Activated CD4-positive, CD25-positive, alpha-beta regulatory T cell treated with anti-CD3 and anti-CD28 coated beads, Interleukin-2, amount 50 U/mL, for 72 hours (primary cell): ENCODE measurements at places on chromosomes 3 and 15.

DNA sequence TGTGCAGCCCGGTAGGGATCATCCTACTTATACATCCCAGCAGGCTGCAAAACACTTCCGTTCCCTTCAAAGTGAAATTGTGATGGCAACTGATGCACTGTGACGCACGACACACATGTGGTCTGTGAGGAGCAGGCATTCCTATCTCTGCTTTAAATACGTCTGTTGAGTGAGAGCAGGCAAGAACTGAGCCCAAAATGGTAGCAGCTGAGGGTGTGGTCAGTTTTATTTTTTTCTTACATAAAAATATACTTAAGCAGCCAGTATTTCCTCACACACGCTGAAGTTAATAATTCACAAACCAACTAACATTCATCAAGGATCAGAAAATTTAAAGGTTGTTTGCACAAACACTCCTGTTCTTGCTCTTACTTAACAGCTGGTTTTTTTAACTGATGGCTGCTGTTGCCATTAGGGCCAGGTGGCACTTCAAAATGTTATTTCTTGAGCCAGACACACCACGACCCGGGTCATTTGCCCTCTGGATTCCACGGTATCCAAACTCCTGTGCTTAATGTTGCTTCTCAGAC, 23.9 kb downstream of the LRIG1 start:
- DNase-seq: no peak

DNA sequence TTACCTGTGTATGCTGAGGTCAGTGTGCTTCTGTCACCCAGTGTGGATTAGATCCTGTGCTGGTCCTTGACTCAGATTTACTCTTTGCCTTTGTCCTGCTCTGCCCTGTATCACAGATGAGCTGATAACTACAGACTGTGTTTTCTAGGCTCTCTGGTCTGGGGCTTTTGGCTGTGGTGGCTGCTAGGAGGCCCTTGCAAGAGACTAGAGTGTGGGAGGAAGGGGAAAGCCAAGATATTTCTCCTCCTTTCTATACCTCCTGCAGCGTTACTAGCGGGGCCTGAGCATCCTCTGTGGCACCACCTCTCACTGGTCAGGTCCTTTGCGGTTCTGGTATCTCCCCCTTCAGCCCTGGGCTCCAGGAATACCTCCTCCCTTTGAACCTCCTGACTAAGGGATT, 282.3 kb upstream of the TBC1D5 start:
- no peak for DNase-seq

- DNase-seq: no peak
Observed at GRCh38 chr3:38031022-38031994, 1.9 kb upstream of the PLCD1 start.

GRCh38 chr3:31882895-31883294, 98.2 kb downstream of the OSBPL10 start:
- DNase-seq: no peak

DNA sequence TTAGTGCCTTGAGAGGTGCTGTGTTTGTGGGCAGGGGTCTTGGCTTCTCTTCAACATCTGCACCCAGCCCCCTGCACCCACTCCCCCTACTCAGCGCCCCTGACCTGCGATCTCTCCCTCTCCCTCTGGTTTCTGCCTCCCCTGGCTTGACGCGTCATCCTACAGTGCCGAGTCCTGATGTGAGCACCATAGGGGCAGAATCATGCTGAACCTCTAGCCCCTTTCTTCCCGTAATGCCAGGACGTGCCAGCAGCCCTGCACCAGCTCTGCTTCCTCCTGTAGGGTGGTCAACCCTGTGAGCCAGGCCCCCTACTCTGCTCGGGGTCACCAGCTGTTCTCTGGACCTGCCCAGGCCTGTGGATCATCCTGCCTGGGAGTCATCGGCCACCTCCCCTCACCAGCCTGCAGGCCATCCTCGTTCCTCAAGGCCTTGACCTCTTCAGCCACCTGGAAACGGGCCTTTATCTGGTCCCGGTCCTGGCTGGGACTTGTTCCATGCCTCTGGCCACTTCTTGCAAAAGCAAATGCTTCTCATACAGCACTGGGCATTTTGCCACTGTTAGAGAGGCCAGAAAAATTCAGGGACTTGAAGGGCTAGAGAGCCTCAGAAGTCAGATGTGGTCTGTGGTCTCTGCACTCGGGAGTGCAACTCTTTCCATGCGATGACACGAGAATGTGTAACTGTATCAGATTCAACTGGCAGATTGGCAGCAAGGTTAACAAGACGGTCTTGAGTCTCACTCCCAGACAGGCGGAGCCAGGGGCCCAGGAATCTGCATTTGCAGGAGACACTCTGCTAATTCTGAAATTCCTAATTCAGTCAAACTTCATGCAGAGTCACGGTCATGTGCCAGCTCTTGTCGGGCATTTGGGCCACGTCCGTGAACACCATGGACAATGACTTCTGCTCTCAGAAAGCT, 16.7 kb upstream of the KLF15 start:
- no peak for DNase-seq

- no peak for DNase-seq
Observed at GRCh38 chr3:111723293-111724215, 128.4 kb upstream of the ZBED2 start.

DNA sequence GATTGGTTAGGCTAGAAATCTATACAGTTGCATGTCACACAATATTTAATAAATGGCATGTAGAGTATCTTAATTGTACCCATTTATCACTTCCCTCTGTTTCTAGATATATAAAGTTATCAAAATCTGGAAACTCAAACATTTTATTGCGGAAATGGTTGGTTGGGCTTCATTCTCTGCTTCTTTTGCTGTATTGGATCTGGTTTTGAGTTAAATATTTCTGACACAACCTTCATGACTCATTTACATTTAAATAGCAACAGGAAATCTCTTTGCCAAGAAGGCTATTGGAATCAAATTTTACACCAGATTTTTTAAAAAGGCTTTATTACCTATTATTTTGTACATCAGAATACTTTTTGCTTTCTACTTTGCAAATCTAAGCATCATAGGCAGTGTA, 153.8 kb downstream of the EBLN2 start:
- DNase-seq: no peak

DNA sequence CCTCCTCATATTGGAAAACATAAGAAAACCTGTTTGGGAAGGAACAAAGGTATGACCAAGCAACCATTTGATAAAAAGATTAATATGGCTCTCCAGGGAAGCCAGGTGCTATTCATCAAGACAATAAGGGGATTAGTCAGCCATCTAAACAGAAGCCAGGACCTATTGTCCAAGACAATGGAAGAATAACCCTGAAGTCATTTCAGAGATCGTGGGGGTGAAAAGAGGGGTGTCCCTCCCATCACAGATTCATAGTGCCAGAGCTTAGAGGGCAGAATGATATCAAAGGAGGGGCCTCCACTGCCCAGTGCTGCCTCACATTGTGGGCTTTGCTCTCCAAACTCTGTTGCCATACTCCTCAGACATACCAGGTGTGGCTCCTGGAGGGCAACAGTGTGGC, 73.5 kb downstream of the DAPK2 start:
- no peak for DNase-seq

DNA sequence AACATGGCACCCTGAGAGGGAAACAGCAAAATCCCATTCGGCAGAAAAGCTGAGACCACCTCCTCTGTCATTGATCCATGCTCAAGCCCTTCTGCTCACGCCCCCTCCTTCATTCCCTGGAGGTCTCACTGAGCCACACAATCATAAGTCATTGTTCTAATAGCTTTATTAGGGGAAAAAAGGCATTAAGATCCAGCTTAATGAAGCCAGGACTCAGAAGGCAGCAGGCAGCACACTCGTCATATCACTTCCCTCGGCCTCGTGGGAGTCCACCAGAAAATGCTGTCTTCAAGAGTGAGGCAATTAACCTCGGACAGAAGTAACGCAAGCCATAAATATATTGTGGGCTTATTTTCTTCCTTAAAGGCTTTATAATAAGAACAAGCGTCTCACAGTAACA, 153.9 kb upstream of the PPP2R3A start:
- no peak for DNase-seq

DNA sequence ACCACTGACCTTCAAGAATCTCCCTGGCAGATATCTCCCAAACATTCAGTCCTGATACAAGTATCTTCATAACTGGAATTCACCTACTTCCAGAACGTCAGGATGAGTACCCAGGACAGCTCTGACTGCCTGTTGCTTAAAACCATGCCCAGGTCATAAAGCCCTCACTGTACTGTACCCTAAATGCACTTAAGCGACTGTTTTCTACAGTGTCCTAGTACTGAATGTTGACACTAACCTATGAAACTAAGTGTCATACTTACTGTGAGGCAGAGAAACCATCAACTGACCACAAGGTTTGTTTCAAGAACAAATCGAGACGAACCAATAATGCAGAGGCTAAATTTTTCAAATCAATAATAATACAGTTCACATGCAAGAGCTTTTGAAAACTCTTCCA, 178.7 kb upstream of the NSMCE3 start:
- DNase-seq: no peak

GRCh38 chr15:34242331-34242710, 17.5 kb downstream of the EMC4 start:
- no peak for DNase-seq

GRCh38 chr15:51121118-51121517, 26.4 kb upstream of the TNFAIP8L3 start:
- no peak for DNase-seq

DNA sequence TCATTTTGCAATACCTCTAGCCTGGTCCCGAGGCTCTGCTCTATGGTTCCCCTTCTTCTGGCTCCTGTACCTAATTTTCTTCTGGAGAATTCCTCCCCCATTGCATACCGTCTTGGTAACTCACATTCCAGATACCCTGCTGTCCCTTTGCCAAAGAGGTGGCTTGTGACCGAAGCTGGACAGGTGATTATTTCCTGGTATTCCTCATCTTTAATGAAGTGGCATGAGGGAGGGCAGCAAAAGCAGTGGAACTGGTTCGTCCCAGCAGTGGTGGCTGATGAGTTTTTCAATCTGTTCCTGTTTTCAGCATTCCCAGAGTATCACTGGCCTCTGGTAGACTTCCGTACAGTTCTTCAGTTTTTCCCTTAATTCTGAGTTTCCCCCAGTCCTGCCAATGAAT, 186.2 kb upstream of the CADPS start:
- no peak for DNase-seq

GRCh38 chr15:88069561-88069960, 187.0 kb downstream of the NTRK3 start:
- no peak for DNase-seq

- no peak for DNase-seq
Observed at GRCh38 chr3:58192069-58192468, 18.7 kb downstream of the DNASE1L3 start.

- DNase-seq: no peak
Observed at GRCh38 chr3:71944482-71945065, 159.6 kb upstream of the PROK2 start.

DNA sequence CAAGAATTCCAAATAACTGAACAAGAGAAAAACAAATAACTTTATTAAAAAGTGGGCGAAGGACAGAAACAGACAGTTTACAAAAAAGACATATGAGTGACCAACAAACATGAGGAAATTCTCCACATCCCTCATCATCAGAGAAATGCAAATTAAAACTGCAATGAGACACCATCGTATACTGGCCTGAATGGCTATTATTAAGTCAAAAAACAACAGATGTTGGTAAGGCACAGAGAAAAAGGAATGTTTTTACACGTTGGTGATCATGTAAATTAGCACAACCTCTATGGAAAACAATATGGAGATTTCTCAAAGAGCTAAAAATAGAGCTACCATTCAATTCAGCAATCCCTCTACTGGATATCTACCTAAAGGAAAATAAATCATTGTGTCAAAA, 1260.4 kb upstream of the ALCAM start:
- no peak for DNase-seq

GRCh38 chr3:69051756-69052471, at the start of gene TMF1:
TSS of gene TMF1 (minus strand) at chr3:69052333. CDS start at chr3:69052086, 247 bp downstream.
- DNase-seq: peak; percentile 95

DNA sequence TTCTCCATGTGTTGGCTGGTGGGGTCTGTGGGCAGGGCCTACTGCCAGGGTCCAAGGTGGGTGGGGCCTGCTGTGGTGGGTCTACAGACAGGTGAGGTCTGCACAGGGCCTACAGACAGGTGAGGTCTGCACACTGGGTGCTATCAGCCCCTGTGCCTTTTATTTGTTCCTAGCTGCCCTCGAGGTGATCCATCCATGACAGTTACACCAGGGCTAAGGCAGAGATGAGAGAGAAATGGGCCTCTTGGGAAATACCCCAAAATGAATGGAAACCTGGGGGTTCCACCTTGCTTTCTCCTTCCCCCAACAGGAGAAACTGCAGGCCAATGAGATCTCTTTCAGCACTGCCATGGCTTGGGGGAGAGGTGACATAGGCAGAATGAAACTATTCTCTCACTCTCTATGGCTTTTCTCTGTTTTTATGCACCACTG, 36.4 kb downstream of the CFAP100 start:
- DNase-seq: no peak

GRCh38 chr3:57864853-57865252, 108.7 kb downstream of the SLMAP start:
- no peak for DNase-seq

GRCh38 chr3:69255928-69256327, 130.0 kb downstream of the FRMD4B start:
- no peak for DNase-seq

- DNase-seq: no peak
Observed at GRCh38 chr15:83658430-83659416, 4.8 kb downstream of the ADAMTSL3 start.

- no peak for DNase-seq
Observed at GRCh38 chr3:112020674-112021085, 13.9 kb upstream of the TMPRSS7 start.

GRCh38 chr3:139940622-139941021, 5.6 kb downstream of the CLSTN2 start:
- DNase-seq: no peak

- no peak for DNase-seq
Observed at GRCh38 chr3:101102678-101103296, 109.6 kb upstream of the ABI3BP start.

GRCh38 chr15:89723031-89723430, 28.0 kb downstream of the MESP1 start:
- no peak for DNase-seq

GRCh38 chr15:62512904-62513303, 347.8 kb upstream of the C2CD4B start:
- DNase-seq: no peak

DNA sequence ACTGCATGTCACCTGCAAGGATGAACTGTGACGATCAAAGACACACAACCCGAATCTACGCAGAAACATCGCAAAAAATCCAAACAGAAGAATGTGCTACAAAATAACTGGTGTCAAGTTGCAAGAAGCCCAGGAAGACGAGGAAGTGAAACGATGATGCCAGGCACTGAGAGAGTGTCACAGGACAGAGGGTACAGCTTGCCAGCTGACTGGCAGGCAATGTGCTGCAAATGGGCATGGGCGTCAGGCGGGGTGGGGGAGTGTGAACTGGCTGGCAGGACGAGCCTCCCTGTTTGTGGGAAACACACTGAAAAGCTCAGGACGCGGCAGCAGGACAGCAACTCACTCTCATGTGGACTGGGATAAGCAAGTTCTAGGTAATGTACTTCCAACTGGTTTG, 28.9 kb upstream of the OCA2 start:
- no peak for DNase-seq
